Activated T-cell treated with anti-CD3 and anti-CD28 coated beads, Interleukin-2, amount 50 U/mL, for 48 hours (primary cell): ENCODE measurements at places on chromosomes 7 and 10.
A peak's percentile ranks its signal among the peaks of the same experiment; 100 is the strongest.

- peak; percentile 28 for DNase-seq
Measured at GRCh38 chr7:5429857-5430611, 6.4 kb upstream of the TNRC18 start.

DNA sequence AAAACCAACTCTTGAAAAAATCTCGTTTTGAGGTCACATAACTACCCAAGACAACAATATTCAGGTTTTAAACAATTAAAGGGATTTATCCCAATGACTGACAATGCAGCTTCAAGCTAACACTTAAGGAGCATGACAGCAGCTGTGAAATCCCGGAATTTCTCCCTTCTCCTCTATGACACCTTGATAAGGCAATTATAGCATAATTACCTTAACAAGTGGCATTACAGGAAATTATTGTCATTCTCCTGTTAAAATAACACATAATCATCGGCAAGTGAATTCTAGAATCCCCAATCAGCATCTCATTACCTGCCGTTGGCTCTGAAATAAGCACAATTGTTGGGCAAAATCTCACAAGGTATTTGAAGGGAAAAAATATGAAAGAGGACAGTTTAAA is 417.0 kb upstream of the PFKP start:
- no peak for DNase-seq

DNA sequence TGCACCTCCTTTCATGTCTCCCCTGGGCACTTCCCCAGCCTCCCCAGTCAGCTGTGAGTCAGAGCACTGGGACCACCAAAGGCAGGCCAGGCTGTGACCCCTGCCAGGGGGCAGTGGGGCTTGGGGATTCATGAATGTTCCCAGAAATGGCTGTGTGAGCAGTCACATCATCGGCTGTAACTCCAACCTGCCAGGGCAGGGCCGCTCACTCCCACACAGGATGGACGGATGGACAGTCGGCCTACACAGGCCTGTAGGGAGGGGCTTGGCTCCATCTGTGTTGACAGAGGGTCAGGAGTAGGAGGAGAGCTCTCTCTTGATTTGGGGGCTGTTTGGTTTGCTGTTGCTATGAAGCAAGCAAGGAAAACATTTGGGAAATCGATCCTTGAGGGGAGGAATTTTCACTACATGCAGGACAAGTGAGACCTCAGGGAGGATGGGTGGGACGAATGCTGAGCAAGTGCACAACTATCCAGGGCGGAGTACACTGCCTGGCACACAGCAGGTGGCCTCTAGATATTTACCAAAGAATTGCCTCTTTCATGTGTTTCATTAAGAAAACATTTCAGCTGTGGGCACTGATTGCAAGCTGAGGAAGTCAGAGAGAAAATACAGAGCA is 2.9 kb upstream of the IGFBP1 start:
- no peak for DNase-seq

DNA sequence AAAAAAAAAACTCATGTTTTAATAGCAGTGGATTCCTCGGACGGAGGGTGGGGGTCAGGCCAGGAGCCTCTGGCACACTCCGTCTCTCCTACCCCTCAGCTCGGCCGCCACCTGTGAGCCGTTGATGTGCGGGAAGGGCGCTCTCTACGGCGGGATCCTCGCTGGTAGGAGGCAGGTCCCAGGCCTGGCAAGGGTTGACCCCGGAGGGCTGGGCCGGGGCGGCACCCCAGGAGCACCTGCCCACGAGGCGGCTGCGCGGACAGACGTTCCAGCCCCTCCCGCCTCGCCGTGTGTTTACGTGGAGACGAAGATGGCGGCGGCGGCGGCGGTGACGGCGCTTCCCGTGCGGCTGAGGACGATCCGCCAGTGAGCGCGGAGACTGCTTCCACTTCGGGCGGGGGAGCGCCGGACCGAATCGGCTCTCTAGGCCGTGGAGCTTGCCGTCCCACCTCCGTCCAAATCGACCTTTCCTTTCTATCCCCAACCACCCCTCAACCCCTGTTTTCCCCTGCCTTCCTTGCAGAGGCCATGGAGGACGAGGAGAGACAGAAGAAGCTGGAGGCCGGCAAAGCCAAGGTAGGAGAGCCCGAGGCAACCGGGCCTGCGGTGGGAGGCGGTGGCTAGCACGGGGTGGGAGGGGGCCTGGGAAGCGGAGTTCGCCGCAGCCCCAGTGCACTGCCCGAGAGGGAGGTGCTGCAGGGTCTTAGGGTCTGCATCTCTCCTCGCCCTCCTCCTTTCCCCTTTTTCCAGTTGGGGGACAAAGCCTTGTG is at the start of gene AKAP9:
AKAP9 (plus strand) TSS at position 291 of the 770 bp plus-strand sequence; CDS start at position 529, 238 bp downstream.
- peak; percentile 90 for DNase-seq

GRCh38 chr7:142689439-142690120 is 59.7 kb upstream of the PRSS1 start:
- DNase-seq = no peak

DNA sequence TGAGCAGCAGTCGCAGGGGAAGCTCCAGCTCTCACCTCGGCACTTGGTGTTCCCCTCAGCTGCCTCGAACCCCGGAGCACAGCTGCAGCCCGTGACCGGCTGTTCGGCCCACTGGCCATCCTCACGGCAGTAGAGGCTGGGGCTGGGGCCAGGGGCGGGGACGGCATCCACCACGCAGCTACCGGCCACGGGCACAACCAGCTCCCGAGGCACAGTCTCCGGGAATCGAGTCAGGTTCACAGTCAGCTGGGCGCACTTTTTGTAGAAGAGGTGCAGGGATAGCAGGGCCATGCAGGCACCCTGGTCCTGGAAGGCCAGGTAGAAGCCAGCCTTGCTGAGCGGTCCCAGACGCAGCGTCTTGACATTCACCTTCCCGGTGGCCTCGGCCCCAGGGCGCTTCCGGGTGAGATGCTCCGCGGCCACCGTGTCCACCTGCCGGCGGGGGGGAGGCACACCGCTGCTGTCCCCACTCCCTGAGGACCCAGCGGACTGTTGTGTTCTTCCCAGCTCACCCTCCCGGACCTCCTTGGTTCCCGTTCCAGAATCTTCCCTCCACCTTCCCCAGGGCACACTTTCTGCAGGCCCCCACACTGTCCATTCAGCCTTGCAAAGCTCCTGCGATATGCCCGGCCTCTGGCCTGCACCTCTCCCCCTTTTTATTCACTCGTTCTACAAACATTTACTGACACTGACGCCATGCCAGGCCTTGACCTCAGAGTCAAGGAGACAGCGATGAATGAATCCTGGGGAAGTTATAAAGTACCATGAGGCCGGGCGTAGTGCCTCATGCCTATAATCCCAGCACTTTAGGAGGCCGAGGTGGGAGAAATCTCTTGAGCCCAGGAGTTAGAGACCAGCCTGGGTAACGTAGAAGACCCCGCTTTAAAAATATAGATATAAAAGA is 4.8 kb downstream of the EPHB4 start:
- DNase-seq = no peak

- peak; percentile 86 for DNase-seq
Measured at GRCh38 chr10:6348096-6348874, 145.6 kb downstream of the PFKFB3 start.

GRCh38 chr7:10685040-10685439 is 288.6 kb upstream of the PHF14 start:
- DNase-seq = no peak

- no peak for DNase-seq
Measured at GRCh38 chr7:102258749-102259107, 27.9 kb upstream of the SH2B2 start.

GRCh38 chr7:69840248-69840647 is 242.0 kb downstream of the AUTS2 start:
- no peak for DNase-seq

DNA sequence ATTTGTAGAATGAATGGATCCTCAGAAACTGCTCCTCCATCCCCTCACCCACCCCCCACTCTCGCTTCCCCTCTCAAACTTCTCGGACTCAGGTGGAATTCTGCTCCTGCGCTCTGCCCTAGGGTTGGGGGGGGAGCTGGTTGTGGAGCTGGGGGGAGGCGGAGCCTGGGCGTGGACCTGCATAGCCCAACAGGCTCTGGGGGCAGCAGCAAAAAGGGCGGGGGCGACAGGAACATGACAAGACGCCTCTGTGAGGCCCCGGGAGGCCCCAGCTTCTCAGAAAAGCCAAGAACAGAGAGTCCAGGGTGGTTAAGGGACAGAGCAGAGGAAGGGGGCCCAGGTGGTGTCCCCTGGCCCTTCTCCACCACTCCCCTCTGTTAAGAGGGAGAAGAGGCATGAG is 3.5 kb downstream of the TSC22D4 start:
- DNase-seq = peak; percentile 47

DNA sequence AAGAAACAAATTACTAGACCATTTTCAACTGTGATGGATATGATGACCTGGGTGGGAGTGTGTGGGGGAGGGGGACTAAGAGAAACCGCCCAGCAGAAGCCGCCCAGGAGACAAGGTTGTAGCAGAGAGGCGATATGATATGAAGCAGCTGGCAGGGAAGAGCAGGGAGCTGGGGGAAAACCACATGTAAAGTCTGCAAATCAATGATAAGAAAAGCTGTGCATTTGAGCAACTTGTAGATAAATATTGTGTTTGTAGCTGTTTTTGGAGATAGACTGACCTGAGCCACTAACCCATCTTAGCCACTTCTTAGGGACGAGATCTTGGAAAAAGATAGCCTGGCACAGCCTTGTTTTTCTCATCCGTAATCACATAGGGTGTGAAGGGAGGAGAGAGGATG is 252.6 kb downstream of the SEC23IP start:
- DNase-seq = no peak

GRCh38 chr10:99456931-99457288 is 26.5 kb upstream of the GOT1 start:
- DNase-seq = no peak

- DNase-seq = no peak
Measured at GRCh38 chr7:116087984-116088383, 57.4 kb upstream of the TFEC start.

GRCh38 chr10:85786401-85786899 is 580.1 kb downstream of the GRID1 start:
- DNase-seq = no peak

GRCh38 chr7:152462995-152463708 is 27.3 kb upstream of the KMT2C start:
- no peak for DNase-seq

- no peak for DNase-seq
Measured at GRCh38 chr10:4623757-4624420, 202.1 kb upstream of the AKR1E2 start.

DNA sequence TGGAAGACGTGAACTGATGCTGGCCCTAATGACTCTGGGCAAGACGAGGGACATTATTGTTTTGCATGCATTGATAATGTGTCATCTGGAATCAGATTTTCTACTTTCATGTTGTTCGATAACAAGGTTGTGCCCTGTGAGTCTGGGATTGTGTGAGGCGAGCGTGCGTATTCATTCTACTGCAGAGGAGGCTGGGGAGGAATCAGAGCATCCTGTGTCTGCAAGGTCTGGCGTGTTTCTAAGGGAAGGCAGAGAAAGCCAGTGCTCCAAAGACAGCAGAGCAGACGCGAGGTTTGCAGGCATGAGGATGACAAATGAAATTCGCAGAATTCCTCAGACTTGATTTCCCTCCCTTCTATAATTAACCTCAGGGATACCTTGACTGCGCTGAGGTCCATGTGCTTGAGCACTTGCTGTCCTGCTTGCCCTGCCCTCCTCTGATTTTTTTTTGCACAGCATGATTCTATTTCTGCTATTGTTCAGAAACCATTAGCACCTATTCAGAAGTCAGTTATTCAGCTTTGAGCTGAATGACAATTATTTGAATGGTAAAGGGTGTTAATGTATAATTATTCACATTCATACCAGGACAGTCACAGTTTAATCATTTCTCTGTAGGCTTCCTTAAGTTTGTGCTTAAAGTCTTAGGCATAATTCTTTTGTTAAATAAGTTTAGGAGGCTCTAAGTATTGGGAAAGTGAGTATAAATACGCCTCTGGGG is 233.6 kb downstream of the EBF3 start:
- DNase-seq = no peak

- peak; percentile 13 for DNase-seq
Measured at GRCh38 chr10:70599791-70600190, 2.8 kb downstream of the PRF1 start.

GRCh38 chr10:65125212-65125611 is 1604.0 kb downstream of the REEP3 start:
- no peak for DNase-seq

DNA sequence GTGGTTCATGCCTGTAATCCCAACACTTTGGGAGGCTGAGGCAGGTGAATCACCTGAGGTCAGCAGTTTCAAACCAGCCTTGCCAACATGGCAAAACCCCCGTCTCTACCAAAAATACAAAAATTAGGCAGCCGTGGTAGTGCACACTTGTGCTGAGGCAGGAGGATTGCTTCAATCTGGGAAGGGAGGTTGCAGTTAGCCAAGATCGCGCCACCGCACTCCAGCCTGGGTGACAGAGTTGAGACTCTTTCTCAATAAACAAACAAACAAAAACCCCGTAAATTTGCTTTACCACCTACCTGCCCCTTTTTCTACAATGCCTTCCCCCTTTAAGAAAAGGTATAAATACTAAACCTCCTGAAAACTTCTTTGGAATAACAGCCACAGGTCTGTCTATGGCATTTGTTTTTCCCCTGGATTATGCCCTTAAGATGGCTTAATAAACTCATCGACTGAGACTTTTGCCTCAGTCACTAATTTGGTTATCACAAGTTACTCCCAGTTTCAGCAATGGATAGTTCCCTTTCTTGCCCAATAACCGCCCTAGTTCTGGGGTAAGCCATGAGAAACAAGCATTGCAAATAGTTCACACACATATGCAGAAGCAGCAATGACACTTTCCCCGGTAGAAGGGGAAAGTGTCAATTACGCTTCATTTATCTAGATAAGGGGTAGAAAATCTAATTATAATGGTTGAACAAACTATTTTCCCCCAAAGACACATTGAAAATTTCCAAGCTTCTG is 52.8 kb upstream of the SVIL start:
- DNase-seq = no peak

DNA sequence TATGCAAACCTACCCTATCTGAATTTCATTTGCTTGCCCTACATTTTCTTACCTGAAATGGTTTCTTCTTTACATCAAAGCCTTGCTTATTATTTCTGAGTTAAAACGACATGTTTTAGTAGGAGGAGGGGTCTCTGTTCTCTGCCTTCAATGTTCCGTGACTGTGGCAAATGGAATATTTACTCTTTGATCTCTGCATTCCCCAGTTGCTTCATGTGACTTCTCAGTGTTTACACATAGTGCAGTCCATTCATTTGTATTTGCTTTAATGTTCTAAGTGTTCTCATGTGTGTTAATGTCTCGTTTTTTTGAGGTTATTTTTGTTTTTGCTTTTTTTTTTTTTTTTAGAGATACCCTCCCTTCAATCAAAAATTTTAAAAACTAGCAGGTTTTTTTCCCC is 75.8 kb downstream of the GNAI1 start:
- no peak for DNase-seq

DNA sequence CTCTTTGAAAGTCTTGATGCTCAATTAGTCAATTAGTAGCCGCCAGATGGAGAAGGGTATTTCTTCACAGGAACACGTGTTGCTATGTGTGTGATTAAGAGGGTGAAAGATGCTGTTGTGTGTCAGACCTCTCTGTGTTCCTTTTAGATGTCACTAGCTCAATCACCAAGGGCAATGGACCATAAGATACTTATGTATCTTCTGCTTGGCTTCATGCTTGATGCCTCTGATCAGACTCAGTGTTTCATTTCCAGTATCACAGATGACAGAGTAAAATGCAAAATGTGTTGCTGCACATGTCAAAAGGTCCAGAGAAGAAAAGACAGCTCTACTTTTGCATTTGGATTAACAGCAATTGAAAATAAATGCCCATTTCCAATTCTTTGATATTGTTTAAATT is 865.9 kb downstream of the CNTNAP2 start:
- no peak for DNase-seq

- no peak for DNase-seq
Measured at GRCh38 chr7:82323806-82324205, 119.8 kb downstream of the CACNA2D1 start.
